ENCODE measurements at places on chromosomes 7 and 10.

DNA sequence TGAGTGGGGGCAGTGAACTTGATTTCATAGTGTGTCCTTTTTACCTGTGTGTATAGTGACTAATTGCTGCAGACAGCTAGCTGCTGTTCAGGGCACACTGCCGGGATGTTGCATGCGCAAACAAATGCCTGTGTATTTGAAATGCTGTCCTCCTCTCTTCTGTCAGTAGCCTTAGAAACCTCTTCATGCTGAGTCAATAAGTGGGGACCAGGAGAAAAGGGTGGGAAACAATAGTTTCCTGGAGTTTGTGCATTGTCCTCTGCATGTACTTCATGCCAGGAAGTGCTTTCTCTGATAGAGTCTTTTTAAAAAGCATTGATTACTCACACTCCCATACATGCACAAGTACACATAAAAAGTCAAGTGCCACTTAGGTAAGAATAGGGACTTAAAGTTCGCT lies 1183.7 kb upstream of the CELF2 start:
- no peak for DNase-seq

- no peak for DNase-seq
These were observed 2.2 kb downstream of the ZNF365 start for GRCh38 chr10:62376071-62377025.

- DNase-seq = no peak
These were observed 3.1 kb downstream of the C10orf71 start for GRCh38 chr10:49302088-49302487.

DNA sequence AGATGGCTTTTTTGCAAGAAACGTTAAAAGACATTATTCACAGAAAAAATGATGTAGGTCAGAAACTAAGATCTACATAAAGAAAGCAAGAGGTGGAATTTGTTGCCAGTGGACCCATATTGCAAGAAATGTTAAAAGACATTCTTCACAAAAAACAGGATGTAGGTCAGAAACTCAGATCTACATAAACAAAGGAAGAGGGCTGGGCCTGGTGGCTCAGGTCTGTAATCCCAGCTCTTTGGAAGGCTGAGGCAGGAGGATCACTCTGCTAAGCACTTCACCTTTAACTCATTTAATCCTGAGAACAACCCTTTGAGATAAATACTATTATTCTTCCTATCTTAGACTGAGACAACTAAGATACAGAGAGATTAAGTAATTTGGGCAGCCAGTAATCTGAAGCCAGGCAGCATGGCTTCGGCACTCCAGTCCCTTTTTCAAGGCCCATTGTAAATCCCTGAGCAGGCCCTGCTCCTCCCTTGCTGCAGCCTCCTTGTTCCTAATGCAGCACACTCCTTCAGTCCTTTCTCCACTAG lies 11.6 kb downstream of the ZFAND4 start:
- DNase-seq = no peak

DNA sequence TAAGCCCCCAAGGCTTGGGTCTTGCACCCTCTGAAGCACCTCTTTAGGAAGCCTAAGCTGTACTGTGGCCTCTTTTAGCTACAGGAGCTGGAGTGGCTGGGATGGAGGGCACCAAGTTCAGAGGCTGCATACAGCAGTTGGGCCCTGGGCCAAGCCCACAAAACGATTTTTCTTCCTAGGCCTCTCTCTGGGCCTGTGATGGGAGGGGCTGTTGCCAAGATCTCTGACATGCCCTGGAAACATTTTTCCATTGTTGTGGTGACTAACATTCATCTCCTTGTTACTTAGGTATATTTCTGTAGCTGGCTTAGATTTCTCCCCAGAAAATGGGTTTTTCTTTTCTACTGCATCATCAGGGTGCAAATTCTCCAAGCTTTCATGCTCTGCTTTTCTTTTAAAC lies 375.7 kb upstream of the NPSR1 start:
- DNase-seq = no peak

DNA sequence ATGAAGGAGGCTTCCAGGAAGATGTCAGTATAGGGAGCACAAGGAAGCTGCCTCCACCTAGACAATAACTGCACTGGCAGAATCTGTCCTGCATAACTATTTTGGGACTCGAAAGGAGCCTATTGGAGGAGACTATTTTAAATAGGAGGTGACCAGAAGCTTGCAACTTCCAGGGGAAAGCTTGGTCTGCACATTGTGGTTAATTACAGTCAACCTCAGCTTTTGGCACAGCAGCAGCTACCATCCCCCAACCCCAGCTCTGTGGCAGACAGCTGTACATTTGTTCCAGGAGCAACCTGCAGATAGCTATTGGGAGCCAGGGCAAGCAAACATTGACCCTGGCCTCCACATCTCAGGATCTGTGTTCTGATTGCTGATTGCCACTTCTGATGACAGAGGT lies 46.3 kb upstream of the NANOS1 start:
- DNase-seq = no peak

DNA sequence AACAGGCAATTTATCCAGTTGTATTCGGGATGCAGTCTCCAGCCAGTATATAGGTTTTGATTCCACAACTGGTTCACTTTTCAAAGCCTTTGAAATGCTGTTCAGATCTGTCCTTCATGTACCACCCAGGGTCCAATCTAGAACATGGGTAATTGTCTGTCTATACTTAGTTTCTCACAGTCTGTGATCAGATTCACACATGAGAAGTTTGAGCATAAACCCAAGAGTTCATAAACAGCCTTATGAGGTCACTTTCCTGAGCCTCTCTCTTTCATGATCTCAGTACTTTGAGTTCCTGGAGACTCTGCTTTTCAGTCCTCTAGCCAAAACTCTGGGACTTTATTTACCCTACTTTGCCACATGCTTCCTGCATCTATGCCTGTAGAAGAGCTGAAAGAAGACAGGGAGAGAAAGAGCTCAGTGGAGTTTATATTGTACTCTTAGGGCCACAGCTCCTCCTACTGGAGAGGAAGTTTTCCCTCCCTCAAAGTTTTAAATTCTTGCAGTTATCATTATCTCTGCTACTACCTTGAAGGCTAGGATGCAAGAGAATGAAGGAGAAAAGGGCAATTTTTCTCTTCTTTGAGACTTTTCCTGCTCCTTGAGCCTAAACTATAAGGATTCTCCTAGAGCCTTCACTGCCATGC lies 172.0 kb downstream of the ZEB1 start:
- no peak for DNase-seq

- no peak for DNase-seq
These were observed 697.0 kb downstream of the SORCS1 start for GRCh38 chr10:106467506-106467905.

- DNase-seq = no peak
These were observed at the start of gene OR2A5 for GRCh38 chr7:144048648-144049047. Gene OR2A5, plus strand, starts transcription at chr7:144048948. Its CDS starts 1,454 bp downstream, at chr7:144050402.

- DNase-seq = no peak
These were observed 92.0 kb upstream of the PAX2 start for GRCh38 chr10:100653238-100653956.

- DNase-seq = no peak
These were observed 11.3 kb upstream of the PHYH start for GRCh38 chr10:13311177-13311575.

DNA sequence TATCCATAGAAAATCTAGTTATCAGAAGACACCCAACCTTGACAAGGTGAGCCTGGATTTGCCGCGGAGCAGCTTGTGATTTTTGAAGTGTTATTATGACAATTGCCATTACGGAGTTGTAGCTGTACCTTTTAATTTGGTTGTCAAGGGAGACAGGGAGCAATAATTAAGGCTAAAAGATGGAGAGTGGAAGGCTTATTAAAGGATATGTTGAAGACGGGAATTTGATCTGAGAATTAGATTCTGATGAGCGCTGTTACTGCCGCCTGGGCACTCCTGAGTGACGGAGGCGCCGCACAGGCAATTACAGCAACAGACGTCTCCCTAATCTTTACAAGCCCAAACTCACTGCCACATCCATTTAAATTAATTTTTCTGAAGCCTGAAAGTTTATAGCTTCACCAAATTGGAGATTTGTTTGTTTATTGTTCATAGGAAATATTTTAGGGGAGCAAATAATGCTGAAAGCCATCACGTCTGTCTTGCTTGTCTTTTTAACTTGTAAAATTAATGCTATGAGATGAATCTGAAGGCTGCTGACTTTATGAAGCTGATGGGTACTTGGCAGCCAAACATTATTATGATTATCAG lies 475.0 kb upstream of the ADARB2 start:
- DNase-seq = no peak

- no peak for DNase-seq
These were observed 58.0 kb downstream of the PDSS1 start for GRCh38 chr10:26755443-26755903.

- no peak for DNase-seq
These were observed 710 bp upstream of the C10orf105 start for GRCh38 chr10:71720288-71720687.

- DNase-seq = peak; percentile 30
These were observed 4.5 kb downstream of the SAP25 start for GRCh38 chr7:100568896-100569844.

DNA sequence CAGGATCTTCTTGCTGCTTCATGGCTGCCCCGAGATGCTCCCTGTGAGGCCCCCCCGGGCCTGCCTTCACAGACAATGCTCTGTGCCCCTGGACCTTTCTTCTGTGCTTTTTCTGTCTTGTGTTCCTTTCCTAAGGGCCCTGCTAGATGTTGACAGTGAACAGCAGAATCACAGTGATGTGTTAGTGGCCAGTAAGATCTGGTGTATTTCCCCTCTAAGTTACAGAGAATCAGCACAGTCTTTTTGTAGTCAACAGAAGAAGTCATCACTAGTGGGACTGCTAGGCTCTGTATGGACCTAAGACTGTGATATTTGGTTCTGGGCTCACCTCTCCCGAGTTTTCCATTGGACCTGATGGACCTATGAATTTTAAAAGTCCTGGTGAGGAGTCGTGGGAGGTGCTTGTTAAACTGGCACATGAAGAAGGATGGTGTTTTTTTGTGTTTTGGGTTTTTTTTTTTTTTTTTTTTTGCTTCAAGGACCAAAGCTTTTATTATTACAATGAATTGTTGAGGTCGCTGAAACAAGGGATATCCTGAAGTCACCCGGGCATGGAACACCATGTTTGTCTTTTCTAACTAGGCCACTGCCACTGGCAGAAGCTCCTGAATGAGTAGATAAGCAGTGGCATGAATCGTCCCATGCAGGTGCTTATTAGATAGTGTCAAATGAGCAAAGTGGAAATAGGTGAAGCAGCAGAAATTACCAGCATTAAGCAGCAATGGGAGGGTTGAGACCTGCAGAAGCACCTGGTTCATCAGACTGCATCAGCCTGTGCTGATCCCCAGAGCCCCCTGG lies 194.8 kb downstream of the CELF2 start:
- no peak for DNase-seq

GRCh38 chr10:18456984-18457383 lies 194.4 kb downstream of the NSUN6 start:
- no peak for DNase-seq

GRCh38 chr7:114589436-114589835 lies 174.8 kb downstream of the FOXP2 start:
- DNase-seq = no peak

All from activated T-helper 2 cell treated with anti-CD3 and anti-CD28 coated beads, Interferon-gamma antibody, Interleukin-2, Interleukin-4, amounts not matched to agents 10 μg/mL and 5 μg/mL and 100 μg/mL, durations not matched to agents 14 hours and 24 hours and 36 hours (primary cell).